ENCODE measurements at places on chromosomes 4 and X.

GRCh38 chr4:56371426-56372220 is 15.7 kb downstream of the AASDH start:
- no peak for DNase-seq

DNA sequence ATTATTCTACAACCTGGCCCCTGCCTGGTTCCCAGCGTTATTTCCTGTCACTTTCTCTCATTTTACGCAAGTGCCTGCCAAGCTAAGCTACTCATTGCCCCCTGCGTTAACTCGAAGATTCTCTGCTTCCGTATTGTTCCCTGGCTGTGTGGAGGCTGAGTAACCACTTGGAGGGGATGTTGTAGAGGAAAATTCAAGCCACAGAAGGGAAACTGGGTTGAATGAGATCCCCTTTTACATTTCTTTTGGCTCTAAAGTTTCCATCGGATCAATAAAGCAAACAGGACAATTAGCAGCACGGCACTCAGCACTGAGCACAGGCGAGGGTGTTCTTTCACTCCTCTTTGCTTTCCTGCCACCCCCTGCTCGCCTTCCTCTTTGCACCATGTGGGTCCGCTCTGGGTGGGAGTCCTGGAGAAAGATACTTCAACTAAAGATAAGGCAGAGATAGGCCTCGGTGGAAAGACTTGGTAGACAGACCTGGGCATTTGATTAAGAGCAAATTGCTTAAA is 4.2 kb upstream of the TMSB4X start:
- DNase-seq: peak; percentile 70

DNA sequence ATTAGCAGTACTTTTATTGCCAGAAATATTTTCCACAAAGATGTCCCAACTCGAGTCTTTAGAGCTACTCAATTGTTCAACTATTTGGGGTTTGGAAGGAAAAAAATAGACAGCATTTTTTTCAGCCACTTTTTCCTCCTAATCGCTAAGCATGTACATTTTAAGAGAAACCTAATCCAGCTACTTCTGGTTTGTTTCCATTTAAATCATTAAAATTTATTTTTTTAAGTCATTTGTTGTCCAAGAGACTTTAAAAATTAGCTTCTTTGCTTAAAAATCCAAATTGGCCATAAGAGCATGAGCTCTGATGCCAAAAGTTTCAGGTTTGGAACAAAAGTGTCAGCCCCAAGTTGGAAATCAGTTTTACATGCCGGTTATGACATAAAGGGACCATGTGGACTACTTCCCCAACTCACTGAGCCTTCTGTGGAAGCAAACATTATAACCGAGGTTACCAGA is 186.3 kb upstream of the INTU start:
- no peak for DNase-seq

GRCh38 chr4:110622841-110623717 is at the start of gene PITX2:
Gene PITX2, minus strand, starts transcription at chr4:110623077. Its CDS starts 617 bp downstream, at chr4:110622460.
- no peak for DNase-seq

DNA sequence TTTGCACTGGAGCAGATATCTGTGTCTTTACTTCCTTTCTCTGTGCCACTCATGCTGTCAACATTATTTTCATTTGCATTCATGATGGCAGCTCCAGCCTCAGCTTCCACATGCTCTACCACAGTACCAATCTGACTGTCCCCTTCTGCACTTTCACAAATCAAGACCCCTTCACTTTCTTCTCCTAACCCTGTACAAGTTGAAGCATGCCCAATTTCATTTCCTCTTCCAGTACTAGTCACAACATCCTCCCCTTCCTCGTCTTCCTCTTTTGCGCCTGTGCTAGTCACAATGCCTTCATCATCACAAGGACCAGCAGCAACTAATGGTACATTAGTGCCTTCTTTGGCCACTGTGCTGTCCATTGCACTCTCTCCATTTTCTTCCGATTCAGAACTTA is 26.5 kb downstream of the BOD1L1 start:
- DNase-seq: no peak

- DNase-seq: no peak
These were observed at the start of gene LRAT for GRCh38 chr4:154743683-154744340. Gene LRAT, plus strand, starts transcription at chr4:154744000. Its CDS starts 327 bp downstream, at chr4:154744327.

GRCh38 chrX:153319295-153320046 is 2.1 kb downstream of the PNMA6F start:
- no peak for DNase-seq

- no peak for DNase-seq
These were observed 56.7 kb upstream of the RBPJ start for GRCh38 chr4:26264109-26264508.

DNA sequence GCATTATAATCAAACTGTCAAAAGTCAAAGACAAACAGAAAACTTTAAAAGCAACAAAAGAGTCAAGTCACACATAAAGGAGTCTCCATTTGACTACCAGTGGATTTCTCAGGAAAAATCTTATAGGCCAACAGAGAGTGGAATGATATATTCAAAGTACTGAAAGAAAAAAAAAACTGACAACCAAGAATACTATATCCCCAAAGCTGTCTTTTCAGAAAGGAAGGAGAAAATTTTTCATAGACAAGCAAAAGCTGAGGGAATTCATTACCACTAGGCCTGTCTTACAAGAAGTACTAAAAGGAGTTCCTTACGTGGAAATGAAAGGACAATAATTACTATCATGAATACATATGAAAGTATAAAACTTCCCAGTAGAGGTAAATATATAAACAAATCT is 39.0 kb downstream of the SLC10A7 start:
- DNase-seq: no peak

GRCh38 chr4:114178392-114178791 is 198.9 kb upstream of the ARSJ start:
- no peak for DNase-seq

DNA sequence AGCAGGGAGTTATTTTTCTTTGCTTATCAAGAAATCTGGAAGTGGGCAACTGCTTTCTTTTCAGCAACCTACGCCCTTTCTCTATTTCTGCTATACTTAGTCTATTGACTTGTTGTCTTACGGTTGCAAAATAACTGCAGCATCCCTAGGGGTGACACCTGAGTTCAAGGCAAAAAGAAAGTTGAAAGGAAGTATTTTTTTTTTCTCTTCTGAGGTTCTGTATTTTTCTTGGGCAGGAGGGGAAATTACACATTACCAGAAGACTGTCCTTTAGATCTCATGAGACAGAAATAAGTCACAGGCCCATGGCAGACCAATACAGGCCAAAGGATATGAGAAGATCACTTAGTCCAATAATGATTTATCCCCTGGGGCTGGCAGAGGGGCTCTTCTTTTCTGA is 204.7 kb upstream of the CASK start:
- DNase-seq: no peak

GRCh38 chr4:85733798-85734197 is 258.8 kb downstream of the ARHGAP24 start:
- DNase-seq: no peak

GRCh38 chr4:2142630-2143427 is 83.7 kb downstream of the NAT8L start:
- no peak for DNase-seq

- peak; percentile 37 for DNase-seq
These were observed 150.2 kb downstream of the SHROOM3 start for GRCh38 chr4:76585272-76585671.

DNA sequence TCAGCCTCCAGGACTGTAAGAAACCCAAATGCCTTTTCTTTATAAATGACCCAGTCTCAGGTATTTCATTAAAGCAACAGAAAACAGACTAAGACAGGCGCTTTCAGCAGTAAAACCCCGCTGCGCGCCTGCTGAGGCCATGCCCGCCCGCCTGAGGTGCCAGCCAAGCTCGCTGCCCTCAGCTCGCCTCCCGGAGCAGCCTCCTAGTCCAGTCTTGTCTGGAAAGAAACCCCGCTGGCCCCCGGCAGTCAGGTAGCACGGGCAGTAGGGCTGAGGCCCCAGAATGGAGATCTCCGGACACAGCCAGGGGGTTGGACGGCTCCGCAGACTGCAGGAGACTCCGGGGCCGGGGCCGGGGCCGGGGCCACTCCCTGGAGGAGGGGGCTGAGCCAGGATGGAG is 31.7 kb downstream of the ZFYVE28 start:
- DNase-seq: no peak

GRCh38 chrX:48590203-48591103 is 6.8 kb upstream of the WDR13 start:
- no peak for DNase-seq

DNA sequence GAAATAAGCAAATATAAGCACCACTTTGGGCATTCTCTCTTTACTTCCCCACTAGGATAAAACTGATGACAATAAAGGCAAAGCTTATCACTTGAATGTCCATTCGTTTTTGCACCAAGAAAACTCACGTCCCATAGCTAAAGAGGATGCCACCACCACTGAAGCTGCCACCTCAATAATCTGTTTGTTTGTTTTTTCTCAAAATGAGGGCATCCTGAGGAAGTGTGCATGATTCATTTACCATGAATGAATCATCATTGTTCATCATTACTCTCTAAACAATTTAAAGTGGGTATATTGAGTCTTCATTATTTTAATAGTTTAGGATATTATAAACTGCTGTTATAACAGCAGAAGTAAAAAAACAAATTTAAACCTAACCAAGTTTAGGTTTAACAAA is 168.2 kb downstream of the DCTD start:
- no peak for DNase-seq

DNA sequence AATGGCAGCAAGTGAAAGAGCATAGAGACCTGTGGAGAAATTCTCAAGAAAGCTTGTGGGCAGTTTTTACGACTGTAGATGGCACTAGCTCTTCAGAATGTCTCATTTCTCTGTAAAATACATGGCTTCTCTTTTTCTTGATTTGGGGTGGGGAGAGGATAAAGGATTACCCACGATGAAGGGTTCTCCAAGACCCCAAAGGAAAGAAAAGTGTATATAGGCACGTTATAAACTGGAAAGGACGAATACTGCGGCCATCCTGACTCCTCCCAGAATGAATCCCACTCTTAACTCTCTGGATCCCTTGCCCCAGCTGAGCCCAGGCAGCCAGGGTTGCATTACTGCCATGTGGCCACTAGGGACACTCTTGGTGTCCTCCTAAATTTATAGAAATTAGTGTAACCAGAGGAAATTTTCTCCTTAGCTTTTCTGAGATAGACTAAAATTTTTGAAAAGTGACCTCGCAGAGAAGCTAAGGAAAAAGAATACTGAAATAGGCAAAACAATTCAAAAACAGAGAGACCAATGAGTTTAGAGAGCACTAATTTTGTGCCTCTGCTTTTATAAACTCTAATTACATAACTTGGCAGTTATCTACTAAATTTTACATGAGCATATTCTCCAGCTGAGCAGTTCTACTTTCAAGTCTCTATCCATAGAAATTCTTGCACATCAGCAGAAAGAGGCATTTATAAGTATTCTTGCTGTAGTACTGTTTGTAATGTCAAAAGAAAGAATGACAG is 37.8 kb upstream of the PCDH19 start:
- DNase-seq: peak; percentile 13

DNA sequence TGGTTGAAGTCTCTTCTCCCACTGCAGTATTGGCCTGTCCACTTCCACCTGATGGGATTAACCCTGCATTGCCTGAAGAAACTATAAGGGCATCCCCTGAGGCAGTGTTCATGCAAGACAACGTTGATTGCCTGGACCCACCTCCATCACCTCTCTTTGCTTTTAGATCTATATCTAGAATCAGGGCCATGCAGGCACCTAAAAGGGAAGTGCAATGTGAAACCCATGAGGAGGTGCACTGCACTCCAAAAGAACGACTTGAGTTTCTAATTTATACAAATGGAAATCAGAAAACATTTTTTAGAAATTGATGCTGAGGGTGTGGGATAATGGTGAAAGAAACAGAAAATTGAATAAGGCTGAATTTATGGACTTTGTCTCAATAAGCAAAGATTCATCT is 694.4 kb downstream of the TRAM1L1 start:
- no peak for DNase-seq

DNA sequence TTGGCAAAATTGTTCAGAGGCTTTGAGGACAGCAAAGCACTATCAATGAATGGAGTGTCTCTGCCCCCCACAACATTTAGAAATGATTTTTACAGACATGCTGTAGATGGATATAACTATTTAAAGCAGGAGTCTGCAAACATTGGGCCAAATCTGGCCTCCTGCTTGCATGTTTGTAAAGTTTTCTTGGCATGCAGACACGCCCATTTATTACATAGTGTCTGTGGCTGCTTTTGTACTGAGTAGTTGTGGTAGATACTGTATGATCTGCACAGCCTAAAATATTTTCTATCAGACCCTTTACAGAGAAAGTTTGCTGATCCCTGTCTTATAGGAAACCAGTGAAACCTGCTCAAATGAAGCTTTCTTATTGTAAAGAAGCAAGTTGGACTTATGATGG is 45.5 kb upstream of the PHEX start:
- DNase-seq: no peak

DNA sequence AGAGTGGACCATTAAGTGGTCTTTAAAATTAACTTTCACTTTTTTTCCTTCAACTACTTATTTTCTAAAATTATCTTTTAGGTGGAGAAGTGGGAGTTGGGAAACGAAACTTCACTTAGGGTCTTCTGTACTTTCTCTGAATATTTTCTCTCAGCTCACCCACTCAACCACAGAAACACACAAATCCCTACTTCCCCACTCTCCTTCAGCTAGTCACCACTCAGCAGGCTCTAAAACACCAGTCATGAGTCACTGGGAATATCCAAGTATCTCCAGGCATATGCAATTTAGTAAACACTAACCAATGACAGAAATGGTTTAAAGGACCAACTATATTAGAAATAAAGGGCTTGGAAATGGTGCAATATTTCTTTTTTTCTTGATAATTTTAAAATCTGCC is 153.0 kb upstream of the RPS6KA6 start:
- DNase-seq: no peak

DNA sequence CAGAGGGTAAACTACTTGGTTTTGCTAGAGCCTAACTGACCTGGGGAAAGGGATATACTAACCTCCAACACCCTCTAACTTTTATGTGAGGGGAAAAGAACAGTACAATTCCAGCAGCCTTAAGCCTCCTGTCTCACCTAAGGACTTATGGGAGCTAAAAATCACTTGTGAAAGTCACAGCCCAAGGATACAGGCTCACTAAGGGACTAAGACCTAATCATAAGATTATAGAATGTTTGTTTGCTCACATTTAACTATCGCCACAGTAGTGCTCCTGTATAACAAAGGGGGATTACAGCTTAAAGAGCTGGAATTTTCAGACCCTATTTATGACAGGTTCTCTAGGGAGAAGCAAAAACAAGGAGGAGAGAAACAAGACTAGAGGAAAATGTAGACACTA is 548.7 kb downstream of the DACH2 start:
- DNase-seq: no peak

DNA sequence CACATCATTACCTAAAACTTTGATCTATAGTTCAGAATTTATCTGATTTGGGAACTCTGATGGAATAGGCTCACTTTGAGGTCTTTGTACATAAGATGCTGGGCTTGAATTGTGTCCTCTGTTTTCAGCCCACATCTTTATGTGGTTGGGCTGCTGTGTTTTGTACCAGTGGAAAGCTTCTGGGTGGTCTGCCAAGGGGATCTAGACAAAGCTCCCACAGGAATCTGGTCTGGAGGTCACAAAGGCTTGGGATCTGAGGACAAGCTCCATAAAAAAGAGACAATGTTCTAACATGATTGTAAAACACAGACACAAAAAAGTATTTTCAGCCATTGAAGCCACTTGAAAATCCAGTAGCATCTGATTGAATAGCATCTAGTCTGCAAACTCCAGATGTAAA is 393.5 kb upstream of the PITX2 start:
- no peak for DNase-seq

- no peak for DNase-seq
These were observed 495.1 kb upstream of the FAM241A start for GRCh38 chr4:111650146-111650545.

Measured in cerebellar cortex (tissue), 1 donor.